ENCODE measurements at places on chromosomes 16 and 17.
A peak's percentile ranks its signal among the peaks of the same experiment; 100 is the strongest.

GRCh38 chr17:38349097-38349730 is 2.4 kb upstream of the SOCS7 start:
- DNase-seq = peak; percentile 93

- DNase-seq = no peak
Measured at GRCh38 chr16:88045820-88046303, 94.6 kb downstream of the BANP start.

GRCh38 chr16:67701420-67701819 is 17.7 kb downstream of the GFOD2 start:
- DNase-seq = no peak

- DNase-seq = peak; percentile 22
Measured at GRCh38 chr17:82973456-82974135, 105.8 kb upstream of the METRNL start.

GRCh38 chr17:17305281-17305801 is 2.2 kb downstream of the NT5M start:
- no peak for DNase-seq

DNA sequence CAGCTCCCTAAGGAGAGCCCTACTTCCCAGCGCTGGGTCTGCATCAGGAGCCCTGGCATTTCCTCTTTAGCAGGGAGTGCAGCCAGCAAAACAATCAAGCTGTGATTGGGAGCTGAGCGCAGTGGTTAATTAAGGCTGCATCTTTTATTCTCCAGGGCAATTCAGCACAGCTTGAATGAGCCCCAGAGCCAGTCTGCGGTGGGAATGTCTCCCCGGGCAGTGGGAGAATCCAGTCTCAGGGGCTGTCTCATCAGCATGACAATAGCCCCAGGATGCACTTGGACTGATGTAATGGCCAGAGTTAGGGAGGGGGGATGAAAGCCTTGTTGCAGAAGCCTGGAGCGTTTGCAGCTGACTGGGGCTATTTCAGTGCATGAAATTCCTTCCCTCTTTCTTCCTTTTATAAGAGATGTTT is 292.6 kb upstream of the SOX9 start:
- DNase-seq = peak; percentile 97

DNA sequence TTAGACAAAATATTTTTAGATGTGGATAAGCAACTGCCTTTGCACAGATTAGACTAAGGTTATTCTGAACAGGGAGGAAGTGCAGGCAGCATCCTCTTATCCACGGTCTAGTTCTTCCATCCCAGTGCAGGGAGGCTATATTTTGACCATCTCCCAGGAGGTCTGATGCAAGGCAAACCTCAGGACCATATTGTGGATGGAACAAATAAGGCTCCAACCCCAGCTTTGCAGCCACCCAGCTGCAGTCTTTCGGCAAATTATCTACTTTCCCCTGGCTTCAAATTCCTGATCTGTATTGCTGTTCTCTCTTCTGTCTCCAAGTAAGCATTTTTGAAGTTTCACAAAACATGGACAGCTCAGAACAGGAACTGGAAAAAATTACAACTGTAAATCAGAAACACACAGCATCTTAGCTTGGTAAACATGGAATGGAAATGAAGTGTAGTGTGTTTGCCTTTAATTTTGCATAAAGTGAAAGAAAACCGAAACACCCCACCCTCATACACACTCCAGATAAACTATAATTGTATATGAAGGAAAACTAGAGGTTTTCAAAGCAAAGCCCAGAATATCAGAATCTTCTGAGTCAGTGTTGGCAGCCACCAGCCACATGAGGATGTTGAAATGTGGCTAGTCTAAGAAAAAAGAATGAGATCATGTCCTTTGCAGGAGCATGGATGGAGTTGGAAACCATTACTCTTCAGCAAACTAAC is 33.5 kb upstream of the MON1B start:
- DNase-seq = no peak

DNA sequence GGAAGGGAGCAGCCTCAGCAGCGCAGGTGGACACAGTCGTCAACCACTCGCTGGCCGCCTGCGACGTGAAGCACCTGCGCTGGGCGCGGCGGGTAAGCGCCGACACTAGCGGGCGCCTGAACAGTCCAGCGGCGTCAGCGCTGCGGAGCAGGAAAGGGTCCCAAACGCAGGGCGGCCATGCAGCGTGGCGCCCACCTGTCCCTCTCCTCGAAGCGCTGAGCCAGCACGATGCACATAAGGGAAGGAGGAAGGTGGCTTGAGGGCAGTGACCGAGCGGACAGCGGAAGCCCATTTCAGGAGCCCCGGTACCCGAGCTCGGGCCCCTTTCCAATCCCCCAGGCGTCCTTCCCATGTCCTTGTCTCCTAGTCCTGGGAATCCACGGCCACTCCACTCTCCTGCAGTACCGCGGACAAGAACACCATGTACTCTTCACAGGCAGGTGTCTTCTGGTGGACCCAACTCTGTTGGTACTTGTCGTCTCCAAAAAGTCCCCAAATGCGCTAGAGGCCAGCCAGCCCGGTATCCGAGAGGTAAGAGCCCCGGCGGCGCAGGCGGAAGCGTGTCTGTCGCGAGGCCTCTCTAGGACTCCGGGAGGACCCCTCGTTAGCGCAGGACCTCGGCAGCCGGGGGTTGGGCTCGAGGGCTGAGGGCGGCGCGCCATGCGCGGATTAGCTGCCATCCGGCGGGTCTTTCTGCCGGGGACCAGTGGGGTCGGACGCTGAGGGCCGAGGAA is 14.4 kb downstream of the ZNF232 start:
- peak; percentile 97 for DNase-seq

DNA sequence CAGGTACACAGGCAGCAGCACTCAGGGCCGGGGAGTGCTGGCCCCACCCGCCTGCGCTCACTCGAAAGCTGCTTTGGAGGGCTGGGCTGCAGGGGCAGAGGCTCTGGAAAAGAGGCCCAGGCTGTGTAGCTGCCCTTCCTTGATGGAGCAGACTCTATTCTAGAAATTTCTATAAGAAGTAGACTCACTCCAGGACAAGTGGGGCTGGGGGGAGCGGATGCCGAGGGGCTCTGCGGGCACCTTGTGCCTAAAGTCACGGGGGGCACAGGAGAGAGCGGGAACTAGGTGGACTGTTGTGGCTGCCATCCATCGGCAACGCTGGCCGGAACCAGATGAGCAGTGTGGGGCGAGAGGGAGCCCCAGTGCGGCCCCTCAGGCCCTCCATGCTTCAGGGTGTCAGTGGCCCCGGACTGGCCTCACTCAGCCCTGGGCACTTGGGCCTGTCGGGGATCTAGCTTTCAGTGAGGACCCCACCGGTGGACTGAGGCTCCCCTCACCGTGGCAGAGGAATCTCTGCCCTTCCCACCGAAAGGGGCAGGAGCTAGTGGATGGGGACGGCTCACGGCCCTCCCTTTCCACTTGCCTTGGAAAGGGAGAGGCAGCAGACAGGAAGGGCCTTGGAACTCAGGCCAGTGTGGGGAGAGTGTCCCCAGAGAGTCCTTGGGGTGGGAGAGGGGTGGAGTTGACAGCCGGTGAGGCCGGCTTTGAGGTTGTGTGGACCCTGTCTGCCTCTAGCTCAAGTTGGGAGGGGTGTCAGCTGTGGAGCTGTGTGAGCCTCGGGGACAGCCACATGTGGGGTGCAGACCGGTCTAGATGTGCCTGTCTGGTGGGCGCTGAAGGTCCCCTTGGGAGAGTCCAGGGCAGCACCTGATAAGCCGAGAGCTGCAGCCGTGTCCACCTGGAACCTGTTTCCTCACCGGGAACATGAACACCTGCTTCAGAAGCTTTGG is 16.6 kb downstream of the ENDOV start:
- DNase-seq = no peak

GRCh38 chr16:16910666-16911065 is 531.7 kb downstream of the NPIPA7 start:
- no peak for DNase-seq

DNA sequence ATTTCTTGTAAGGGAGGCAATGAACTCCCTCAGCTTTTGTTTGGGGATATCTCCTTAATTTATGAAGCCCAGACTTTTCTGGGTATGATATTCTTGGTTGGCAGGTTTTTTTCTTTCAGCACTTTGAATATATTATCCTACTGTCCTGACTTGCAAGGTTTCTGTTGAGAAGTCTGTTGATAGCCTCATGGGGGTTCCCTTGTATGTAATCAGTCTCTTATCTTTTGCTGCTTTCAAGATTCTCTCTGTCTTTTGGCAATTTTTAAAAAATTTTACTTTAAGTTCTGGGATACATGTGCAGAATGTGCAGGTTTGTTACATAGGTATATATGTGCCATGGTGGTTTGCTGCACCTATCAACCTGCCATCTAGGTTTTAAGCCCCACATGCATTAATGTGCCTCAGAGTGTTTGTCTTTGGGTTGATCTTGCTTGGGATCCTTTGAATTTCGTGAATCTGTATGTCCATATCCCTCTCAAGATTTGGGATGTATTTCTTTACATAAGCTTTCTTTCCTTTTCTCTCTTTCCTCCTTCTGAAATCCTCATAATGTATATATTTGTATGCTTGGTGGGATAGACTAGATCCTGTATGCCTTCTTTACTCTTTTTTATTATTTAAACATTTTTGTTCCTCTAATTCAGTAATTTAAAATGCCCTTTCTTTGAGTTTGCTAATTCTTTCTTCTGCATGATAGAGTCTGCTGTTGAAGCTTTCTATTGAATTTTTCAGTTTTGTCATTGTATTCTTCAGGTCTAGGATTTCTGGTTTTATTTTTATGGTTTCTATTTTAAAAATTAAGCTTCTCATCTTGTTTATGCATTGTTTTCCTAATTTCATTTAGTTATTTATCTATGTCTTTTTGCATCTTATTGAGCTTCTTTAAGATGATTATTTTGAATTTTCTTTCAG is 5.2 kb upstream of the KRT25 start:
- no peak for DNase-seq

GRCh38 chr17:6555331-6556120 is 829 bp downstream of the PITPNM3 start:
- peak; percentile 66 for DNase-seq

DNA sequence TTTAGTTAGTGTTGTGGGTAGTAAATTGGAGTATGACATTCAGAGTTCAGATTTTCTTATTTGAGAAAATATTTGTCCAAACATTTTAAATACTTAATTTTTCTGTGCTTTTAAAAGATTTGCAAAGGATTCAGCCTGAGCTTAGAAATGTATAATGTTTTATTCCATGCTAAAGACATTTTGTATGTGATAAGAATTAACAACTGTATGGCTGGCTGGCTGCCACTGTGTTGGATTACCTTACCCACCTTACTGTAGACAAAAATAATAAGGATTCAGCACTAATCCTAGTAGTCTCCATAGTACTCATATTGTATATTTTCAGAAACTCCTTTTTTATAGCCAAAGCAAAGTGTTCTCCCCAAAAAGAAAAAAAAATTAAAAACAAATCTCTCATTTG is 74.8 kb downstream of the TANC2 start:
- DNase-seq = no peak

DNA sequence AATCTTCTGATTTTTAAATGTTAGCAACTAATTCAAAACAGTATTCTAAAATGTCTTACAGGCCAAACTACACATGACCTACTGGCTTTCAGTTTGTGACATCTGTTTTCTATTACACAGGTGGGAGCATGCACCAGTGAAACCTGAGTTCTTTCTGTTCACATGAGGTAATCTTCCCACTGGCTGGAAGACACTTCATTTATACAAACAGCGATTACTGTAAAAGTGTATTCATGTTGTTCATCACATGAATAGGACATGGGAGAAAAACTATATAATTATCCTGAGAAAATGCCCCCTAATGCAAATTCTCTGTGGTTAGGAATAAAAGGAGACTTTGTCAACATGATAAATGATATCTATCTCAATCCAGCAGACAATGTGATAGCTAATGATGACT is 11.1 kb upstream of the PIK3R5 start:
- DNase-seq = no peak

- no peak for DNase-seq
Measured at GRCh38 chr17:10053782-10054540, 144.4 kb downstream of the GAS7 start.

Measured in H9 (cell line).